Caudate nucleus (tissue), 63 donors: ENCODE measurements at places on chromosomes 12 and 14.

DNA sequence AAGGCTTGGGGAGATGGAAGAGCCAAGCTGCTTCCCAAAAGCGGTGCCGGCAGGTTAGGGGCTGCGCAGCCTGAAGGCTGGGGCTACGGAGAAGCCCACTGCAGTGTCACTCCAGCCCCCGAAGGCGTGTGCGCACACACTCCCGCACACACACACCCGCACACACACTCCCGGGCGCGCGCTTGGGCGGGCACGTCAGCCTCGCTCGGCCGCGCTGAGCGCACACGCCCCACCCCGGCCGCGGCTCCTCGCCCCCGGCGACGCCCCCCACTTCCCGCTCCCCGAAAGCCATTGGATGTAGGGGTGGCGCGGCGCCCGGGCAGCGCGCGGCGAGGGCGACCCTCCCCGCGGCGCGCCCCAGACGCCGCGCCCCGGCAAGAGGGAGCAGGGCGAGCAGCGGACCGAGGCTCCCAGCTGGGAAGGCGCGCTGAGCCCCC is at the start of gene KCNK10:
KCNK10 (minus strand) TSS at position 184 of the 437 bp plus-strand sequence. CDS start 471 bp downstream, outside the sequence.
- peak; percentile 69 for DNase-seq

DNA sequence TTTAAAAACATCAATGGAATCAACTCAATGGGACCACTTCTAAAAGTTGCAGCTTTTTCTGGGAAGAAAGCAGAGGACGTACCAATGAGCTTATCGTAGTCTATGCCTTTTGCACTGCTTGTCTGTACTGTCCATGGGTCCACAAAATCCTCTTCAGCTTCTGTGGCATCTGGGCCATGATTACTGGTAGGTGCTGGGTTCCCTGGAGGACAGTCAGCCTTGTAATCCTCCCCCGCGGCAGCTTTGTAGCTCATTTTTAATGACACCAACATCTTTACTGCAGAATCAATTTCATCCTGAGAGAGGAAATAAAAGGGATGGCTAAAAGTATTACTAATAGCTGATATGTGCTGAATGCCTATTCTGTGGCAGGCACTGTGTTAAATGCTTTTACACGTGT is 38.5 kb downstream of the SLC25A47 start:
- no peak for DNase-seq

GRCh38 chr14:69625299-69626131 is 14.1 kb downstream of the SUSD6 start:
- DNase-seq, result no peak

GRCh38 chr14:68779761-68780323 is 13.0 kb downstream of the ZFP36L1 start:
- DNase-seq, result no peak

DNA sequence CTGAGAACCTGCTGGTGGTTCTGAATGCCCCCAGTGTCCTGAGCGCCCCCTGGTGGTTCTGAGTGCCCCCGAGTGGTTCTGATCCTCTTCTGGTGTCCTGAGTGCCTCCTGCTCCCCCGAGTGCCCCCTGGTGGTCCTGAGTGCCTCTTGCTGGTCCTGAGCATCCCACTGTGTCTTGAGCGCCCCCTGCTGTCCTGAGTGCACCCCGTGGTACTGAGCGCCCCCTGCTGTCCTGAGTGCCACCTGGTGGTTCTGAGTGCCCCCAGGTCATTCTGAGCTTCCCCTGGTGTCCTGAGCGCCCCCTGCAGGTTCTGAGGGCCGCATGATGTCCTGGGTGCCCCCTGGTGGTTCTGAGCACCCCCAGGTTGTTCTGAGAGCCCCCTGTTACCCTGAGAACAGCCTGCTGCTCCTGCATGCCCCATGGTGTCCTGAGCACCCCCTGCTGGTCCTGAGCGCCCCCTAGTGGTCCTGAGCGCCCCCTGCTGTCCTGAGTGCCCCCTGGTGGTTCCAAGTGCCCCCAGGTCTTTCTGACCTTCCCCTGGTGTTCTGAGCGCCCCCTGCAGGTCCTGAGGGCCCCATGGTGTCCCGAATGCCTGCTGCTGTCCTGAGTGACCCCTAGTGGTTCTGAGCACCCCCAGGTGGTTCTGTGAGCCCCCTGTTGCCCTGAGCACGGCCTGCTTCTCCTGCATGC is 1165.4 kb downstream of the TMEM121 start:
- DNase-seq, result no peak

DNA sequence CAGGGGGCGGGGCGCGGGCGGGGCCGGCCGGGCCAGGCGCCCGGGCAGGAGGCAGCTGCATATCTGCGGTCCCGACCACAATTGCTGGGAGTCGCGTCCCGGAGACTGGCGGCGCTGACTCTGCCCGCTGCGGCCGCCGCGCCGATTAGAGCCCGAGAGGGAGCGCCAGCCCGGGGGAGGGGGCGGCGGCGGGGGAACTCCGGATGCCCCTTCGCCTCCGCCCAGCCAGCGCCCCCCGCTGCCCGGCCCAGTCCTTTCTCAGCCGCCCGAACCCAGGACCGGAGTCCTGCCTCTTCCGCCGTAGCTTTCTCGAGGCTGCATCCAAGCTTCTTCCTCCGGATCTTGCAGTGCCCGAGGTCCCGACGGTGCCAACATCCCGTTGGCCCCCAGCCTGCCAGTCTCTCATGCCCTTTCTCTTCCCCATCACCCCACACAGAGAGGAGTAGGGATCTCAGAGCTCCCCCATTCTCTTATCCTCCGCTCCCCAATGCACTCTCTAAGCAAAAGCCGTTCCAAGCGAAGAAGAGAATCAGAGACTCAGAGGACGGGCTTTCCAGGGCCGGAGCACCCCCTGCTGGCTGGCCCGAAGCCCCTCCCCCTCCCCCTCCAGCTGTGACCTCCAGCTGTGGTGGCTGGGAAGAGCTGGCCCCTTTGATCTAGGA is 8.8 kb upstream of the SP7 start:
- peak; percentile 80 for DNase-seq

GRCh38 chr12:50842637-50843493 is at the start of gene TMPRSS12:
TMPRSS12 (plus strand) TSS chr12:50842926; CDS start chr12:50842965, 39 bp downstream.
- DNase-seq, result no peak

DNA sequence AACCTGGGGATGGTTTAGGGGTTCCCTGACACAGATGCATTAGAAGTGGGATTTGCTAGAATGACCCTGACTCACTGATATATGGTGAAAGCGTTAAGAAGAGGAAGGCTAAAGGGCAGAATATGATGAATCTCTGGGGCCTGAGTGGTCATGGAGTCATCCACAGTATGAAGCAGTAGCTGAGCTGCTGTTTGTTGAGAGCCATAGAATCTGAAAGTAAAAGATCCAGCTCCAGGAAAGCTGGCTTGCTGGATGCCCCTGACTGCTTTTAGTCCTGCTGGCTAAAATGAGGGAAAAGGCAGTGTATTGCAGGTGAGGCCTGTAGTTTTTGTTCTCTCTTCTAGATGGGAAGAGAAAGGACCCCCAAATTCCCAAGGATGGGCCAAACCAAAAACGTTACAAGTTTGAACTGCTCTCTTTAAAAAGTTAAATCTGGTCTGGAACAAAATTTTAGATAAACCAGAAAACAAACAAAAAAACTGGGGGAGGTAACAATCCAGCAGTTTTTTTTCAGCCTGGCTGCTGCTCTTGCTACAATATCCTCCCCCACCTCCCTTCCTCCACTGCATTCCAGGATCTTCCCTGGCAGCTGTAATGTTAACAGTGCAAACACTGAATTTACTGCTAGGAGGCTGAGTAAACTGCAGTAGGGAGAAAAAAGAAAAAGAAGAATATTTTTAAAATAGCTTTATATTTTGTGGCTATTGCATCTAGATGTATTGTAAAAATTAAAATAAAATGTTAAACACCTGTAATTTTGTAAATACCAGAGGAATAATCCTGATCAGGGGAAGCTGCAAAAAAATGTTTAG is 16.5 kb downstream of the SEL1L start:
- no peak for DNase-seq

GRCh38 chr12:62714774-62715721 is 219.9 kb downstream of the PPM1H start:
- no peak for DNase-seq

GRCh38 chr12:113712481-113712880 is 240.8 kb upstream of the LHX5 start:
- DNase-seq, result no peak

DNA sequence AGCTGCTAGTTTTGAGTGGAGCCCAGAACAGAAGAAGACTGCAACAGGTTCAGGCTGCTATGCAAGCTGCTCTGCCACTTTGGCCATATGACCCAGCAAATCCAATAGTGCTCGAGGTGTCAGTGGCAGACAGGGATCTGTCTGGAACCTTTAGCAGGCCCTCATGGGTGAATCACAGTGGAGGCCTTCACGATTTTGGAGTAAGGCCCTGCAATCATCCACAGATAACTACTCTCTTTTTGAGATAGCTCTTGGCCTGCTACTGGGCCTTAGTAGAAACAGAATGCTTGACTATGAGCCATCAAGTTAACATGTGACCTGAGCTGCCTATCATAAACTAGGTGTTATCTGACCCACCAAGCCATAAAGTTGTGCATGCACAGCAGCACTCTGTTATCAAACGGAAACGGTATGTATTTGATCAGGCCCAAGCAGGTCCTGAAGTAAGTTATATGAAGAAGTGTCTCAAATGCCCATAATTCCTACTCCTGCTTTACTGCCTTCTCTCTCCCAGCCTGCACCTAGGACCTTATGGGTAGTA is 116.9 kb upstream of the CCDC196 start:
- no peak for DNase-seq

DNA sequence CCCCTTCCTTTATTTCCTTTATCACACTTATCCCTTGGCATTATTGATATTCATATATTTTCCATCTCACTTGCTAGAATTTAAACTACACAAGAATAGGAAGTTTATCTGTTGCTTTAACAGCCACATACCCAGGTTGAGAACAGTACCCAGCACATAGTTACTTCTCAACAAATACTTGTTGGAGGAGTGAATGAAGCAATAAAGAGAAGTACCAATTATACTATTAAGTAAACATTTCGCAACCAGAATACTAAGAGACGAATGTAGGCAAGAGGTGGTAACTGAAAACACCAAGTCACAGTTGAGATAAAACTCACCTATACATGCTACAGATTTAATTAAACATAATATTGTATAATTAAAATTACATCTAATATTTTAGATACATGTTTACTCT is 110.9 kb downstream of the FSCB start:
- no peak for DNase-seq
